ENCODE measurements at places on chromosomes 2 and 18. TPM values are rescaled to one million over a fixed set of nuclear protein-coding genes. Genes with fewer than 3 reads are reported as not detected.
A peak's percentile ranks its signal among the peaks of the same experiment; 100 is the strongest.

DNA sequence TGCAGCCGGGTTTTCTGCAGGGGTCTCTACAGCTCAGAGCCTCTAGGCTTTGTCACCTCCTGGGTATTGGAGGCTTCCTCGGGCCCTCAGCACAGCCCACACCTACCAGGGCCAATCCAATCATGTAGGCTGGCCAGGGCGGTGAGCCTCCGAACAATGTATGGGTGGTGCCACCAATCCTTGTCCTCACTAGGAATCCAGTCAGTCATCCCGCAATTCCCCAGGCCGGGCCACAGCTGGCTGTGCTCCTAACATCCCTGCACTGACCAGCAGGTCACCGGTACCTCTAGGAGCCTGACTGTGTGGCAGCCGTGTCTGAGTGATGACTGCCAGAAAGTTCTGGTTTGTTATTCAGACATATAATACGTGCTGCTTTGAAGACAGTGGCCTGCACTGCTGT lies 129.4 kb downstream of the SH3RF3 start:
- H3K4me3 ChIP-seq: no peak overlapping the region
- no peak for DNase-seq
- no peak overlapping the region for H3K27ac ChIP-seq
- H3K36me3 ChIP-seq: no peaks in the 10 kb centered on the region
- H3K27me3 ChIP-seq: no peaks in the 10 kb centered on the region
- H3K4me1 ChIP-seq: peaks cover 21% of the 10 kb centered on the region

DNA sequence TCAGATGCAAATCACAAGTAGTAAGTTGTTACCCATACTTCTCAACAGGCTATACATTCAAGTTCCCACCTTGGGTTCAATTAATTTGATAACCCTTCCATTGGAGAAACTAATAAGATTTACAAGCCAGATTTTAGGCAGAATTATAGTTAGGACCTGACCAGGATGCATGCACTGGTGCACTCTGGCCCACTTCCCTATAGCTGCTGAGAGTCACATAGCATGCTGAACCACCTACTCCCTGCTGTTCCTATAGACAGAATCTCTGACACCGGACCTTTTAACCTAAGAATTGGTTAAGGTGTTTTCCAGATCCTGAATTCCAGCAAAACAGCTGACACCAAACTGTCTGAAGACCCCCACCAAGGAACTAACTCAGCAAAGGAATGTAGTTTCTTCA lies 26.2 kb downstream of the FAM210A start:
- H3K27ac ChIP-seq: no peak overlapping the region
- H3K4me1 ChIP-seq: no peaks in the 10 kb centered on the region
- no peak for DNase-seq
- H3K4me3 ChIP-seq: no peak overlapping the region

DNA sequence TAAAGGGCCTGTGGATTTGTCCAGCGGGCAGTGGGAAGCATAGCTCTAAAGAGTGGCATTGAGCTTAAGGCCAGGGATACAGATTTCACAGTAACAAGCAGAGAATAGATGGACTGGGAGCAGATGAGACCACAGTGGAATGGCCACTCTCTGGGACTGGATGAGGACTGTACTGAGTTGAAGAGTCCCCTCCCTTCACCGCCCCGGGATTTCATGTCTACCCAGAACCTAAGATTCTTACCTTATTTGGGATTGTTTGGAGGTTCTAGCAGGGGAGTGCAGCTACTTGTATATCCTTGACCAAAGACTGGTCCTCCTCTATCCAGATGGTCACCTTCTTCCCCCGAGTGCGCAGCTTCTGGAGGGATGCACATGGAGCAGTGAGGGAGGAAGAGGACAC lies 28.0 kb upstream of the EFEMP1 start:
- H3K27me3 ChIP-seq: peaks cover 2% of the 10 kb centered on the region
- peaks cover 2% of the 10 kb centered on the region for H3K4me1 ChIP-seq
- DNase-seq: no peak

DNA sequence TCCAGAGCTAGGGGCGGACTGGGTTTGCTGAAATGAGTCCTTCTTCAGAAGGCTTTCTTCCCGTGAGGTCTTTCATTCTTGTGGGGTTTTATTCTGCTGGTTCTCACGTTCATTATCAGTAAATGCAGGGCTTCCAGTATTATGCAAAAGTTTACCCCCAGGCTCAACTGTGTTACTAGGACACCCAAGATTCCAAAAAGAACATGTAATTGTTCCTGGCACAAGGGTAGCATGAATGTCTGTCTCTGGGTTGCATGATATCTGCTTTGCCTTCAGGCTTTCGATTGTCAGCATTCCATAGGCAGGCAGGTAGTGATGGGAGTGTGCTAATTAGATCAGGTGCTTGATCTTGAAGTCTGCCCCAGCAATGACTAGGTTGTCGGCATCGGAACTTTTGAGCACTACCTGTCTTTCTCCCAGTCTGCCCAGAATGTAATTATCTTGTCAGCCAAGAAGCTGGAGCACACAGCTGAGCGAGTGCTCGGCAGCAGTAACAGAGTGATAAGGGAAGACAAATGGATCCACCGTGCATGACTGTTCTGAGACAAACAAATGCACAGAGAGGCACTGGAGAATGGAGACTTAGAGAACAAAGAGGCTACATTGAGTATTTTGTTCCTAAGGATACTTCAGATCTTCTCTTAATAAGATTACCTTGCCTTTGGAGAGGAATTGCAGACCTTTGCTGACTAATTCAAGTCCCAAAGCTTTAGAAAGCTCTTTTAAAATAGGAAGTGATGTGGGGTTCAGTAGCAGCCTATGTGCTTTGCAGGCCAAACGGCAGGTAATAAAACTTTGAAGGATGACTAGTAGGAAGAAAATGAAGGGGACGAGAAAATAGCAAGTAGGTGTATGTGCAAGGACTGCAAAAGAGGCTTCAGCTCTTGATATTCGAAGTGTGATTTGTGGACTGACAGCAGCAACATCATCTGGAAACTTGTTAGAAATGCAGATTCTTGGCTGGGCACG lies 41.9 kb downstream of the ITGB6 start:
- no peaks in the 10 kb centered on the region for H3K4me1 ChIP-seq
- DNase-seq: peak; percentile 37
- H3K4me3 ChIP-seq: no peak overlapping the region
- no peak overlapping the region for H3K27ac ChIP-seq
- no peaks in the 10 kb centered on the region for H3K36me3 ChIP-seq
- no peaks in the 10 kb centered on the region for H3K27me3 ChIP-seq

- DNase-seq: peak; percentile 44
- peaks cover 13% of the 10 kb centered on the region for H3K4me1 ChIP-seq
- H3K27ac ChIP-seq: peak overlapping the region; percentile 96
- no peak overlapping the region for H3K4me3 ChIP-seq
Measured at GRCh38 chr2:237214030-237214675, 128.5 kb downstream of the COPS8 start.

GRCh38 chr2:60710707-60711106 lies 45.4 kb upstream of the PAPOLG start:
- H3K36me3 ChIP-seq: no peaks in the 10 kb centered on the region
- DNase-seq: peak; percentile 11
- H3K27me3 ChIP-seq: no peaks in the 10 kb centered on the region

DNA sequence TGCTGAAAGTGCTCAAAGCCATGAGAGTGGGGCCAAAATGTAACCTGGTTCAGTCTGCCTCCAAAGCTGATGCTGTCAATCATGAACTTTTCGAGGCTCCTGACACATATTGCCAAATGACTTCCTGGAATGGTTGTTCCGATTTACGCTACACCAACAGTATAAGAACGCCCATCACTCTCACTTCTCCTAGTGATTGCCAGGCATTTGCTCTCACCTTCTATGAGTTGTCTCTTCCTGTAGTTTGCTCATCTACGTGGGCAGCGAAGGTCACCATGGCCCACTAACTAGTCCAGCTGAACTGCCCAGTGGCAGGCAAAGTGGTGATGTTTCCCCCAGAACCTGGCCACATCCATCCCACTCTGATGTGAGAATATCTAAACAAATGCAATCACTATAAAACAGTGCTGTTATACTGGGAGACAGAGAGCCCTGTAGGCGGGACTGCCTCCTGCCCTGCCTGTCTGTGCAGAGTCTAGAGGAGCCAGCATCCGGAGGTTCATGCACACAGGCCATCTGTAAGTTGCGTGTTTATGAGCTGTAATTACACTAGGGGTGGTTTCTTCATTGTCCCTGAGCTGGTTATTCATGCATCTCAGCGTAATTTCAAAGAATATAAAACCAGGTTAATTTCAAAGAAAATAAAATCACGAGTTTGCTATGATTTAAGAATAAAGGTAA lies 8.8 kb upstream of the CABLES1 start:
- H3K4me3 ChIP-seq: no peak overlapping the region
- peaks cover 2% of the 10 kb centered on the region for H3K4me1 ChIP-seq
- DNase-seq: no peak
- H3K27ac ChIP-seq: no peak overlapping the region
- H3K27me3 ChIP-seq: no peaks in the 10 kb centered on the region

GRCh38 chr2:129712676-129712985 lies 266.8 kb upstream of the RAB6C start:
- no peaks in the 10 kb centered on the region for H3K4me1 ChIP-seq
- H3K4me3 ChIP-seq: no peak overlapping the region
- no peak for DNase-seq
- H3K27ac ChIP-seq: no peak overlapping the region
- no peaks in the 10 kb centered on the region for H3K36me3 ChIP-seq
- H3K27me3 ChIP-seq: no peaks in the 10 kb centered on the region

DNA sequence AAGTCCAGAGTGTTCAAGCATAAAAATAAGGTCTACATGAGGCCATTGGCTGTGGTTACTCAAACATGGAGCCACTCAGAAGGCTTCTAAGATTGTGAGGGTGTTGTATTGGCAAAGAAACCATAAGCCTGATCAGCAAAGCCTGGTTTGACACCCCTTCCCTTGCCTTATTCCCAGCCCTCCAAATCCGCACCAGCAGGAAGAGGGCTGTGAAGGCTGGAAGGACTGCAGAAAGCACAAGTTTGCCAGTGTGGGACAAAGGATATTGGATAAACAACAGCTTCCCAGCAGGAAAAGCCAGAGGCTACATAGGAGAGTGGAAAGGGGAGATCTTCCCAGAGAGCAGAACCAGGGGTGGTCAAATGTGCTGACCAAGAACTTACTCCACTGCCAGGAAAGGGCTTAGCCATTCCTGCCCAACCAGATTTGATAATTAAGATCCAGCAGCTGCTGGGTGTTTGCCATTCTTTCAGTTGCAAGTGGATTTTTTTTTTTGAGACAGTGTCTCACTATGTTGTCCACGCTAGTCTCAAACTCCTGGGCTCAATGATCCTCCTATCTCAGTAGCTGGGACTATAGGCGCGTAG lies 1.5 kb upstream of the PRKAG3 start:
- H3K36me3 ChIP-seq: no peaks in the 10 kb centered on the region
- H3K27ac ChIP-seq: no peak overlapping the region
- H3K4me1 ChIP-seq: no peaks in the 10 kb centered on the region
- H3K4me3 ChIP-seq: no peak overlapping the region

- no peak overlapping the region for H3K4me3 ChIP-seq
- H3K36me3 ChIP-seq: no peaks in the 10 kb centered on the region
- DNase-seq: no peak
- H3K27ac ChIP-seq: no peak overlapping the region
Measured at GRCh38 chr2:72936660-72937355, 19.5 kb downstream of the EMX1 start.

GRCh38 chr2:54206596-54206995 lies 49.4 kb downstream of the TSPYL6 start:
- no peak overlapping the region for H3K4me3 ChIP-seq

DNA sequence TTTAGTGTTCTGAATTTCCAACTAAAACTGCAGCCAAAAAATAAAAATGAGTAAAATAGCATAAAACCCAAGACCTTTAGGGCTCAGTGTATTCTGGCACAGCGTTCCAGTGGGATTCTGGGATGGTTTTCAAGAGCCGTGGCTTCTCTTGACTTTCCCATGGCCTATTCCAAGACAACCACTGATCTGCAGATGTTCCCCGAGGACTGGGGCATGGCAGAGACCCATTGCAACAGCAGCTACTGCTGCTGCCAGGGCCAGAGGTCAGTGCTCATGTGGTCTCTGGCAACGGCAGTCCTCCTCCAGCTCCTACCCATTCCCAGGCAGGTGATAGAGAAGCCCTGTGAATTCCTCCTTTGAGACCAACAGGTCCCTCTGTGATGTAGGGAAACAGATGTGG lies 26.8 kb downstream of the TNP1 start:
- no peak for DNase-seq
- peaks cover 8% of the 10 kb centered on the region for H3K27me3 ChIP-seq
- H3K36me3 ChIP-seq: no peaks in the 10 kb centered on the region
- no peak overlapping the region for H3K27ac ChIP-seq

The GGCX gene
- polyA plus RNA-seq: 37.0 TPM

The DLX1 gene
- polyA plus RNA-seq: 2.2 TPM

The GBX2 gene
- polyA plus RNA-seq: not detected

The PLB1 gene
- 0.43 TPM for polyA plus RNA-seq

The FBXO41 gene
- polyA plus RNA-seq: 3.4 TPM

The SERPINB13 gene
- polyA plus RNA-seq: not detected

The ZNF892 gene
- 0.49 TPM for polyA plus RNA-seq

The SH3RF3 gene
- polyA plus RNA-seq: 5.3 TPM

The PLCL1 gene
- 0.13 TPM for polyA plus RNA-seq

Measured in IMR-90 (cell line).